BE2C (cell line): ENCODE measurements at places on chromosomes 16 and 17.
A peak's percentile ranks its signal among the peaks of the same experiment; 100 is the strongest.

DNA sequence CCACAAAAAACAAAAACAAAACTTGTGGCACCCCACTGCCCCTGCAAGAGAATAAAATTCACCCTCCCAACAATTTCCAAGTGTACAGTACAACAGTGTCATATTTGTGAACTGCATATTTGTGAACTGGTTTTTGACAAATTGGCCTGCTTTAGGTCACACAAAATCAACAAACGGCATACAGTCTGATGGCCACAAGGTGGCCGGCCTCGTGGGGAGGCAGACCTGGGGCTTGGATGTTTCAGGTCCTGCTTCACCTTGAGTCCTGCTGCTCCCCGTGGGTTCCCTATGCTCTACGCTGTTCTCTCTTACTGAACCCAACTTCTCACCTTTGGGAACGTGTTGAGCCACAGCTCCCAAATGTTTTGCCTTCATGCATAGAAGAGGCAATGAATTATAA lies 102.2 kb downstream of the CDK5R1 start:
- no peak for DNase-seq

DNA sequence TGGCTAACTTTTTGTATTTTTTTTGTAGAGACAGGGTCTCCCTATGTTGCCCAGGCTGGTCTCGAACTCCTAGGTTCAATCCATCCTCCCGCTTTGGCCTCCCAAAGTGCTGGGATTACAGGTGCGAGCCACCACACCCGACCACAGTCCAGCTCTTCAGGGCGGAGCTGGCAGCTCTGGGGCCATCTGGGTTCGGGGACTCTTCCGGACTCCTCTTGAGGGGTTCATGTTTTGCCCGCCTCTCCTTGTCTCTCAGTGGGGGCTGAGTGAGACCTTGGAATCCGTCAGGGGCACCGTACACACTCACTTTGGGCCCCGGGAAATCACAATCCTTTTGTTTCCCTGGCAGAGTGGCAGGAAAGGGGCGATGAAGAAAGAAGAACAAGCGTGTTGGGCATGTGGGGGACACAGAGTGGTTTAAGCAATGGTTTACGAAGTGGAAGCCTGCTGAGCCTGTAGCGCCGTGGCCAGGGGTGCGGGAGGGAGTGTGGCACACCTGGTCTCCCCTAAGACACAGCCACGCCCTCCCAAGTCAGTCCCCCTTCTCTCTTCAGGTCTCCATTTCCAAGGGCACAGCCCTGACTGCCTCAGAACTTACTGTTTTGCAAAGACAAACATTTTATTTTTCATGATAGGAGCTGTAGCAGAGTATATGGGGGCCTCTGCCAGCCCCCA lies 26.1 kb downstream of the TNS4 start:
- no peak for DNase-seq

DNA sequence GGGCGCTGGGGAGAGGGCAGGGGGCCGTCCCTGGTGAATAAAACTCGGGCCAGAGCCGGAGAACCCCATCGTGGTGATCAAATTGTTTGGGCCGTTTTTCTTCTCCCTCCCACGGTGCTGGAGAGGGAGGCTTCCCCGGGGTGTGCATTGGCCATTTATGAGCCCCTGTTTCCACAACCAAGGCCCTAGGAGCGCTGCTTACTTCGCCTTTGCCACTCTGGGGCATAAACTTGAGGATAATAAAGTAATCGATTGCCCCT lies 544 bp downstream of the CCP110 start:
- DNase-seq, result no peak

- no peak for DNase-seq
Observed at GRCh38 chr16:85844169-85844481, 44.6 kb downstream of the COX4I1 start.

GRCh38 chr16:48041981-48042421 lies 113.8 kb downstream of the ABCC12 start:
- no peak for DNase-seq

- DNase-seq, result no peak
Observed at GRCh38 chr17:48637323-48638260, 11.4 kb upstream of the HOXB9 start.

- DNase-seq, result no peak
Observed at GRCh38 chr16:85687651-85688471, 893 bp downstream of the GINS2 start.

GRCh38 chr17:64024781-64025731 lies 4.6 kb upstream of the ICAM2 start:
- no peak for DNase-seq

- DNase-seq, result no peak
Observed at GRCh38 chr17:80786470-80786869, 205.2 kb upstream of the CHMP6 start.

GRCh38 chr16:89093602-89094251 lies at the start of gene ACSF3:
ACSF3 (plus strand) TSS chr16:89093852; CDS start chr16:89100682, 6,830 bp downstream.
- DNase-seq, result peak; percentile 70

- no peak for DNase-seq
Observed at GRCh38 chr17:28717578-28718332, at the start of gene RAB34. RAB34 (minus strand) TSS chr17:28717868; CDS start chr17:28717266, 602 bp downstream.

- peak; percentile 45 for DNase-seq
Observed at GRCh38 chr17:50603340-50603739, 31.3 kb upstream of the ABCC3 start.

- DNase-seq, result no peak
Observed at GRCh38 chr17:40952661-40953060, 14.1 kb downstream of the KRT39 start.

GRCh38 chr17:73048170-73048569 lies 44.3 kb downstream of the SLC39A11 start:
- DNase-seq, result no peak

GRCh38 chr16:27175888-27176287 lies 27.4 kb upstream of the KDM8 start:
- DNase-seq, result no peak

- DNase-seq, result no peak
Observed at GRCh38 chr17:34259146-34259545, 4.1 kb downstream of the CCL2 start.

DNA sequence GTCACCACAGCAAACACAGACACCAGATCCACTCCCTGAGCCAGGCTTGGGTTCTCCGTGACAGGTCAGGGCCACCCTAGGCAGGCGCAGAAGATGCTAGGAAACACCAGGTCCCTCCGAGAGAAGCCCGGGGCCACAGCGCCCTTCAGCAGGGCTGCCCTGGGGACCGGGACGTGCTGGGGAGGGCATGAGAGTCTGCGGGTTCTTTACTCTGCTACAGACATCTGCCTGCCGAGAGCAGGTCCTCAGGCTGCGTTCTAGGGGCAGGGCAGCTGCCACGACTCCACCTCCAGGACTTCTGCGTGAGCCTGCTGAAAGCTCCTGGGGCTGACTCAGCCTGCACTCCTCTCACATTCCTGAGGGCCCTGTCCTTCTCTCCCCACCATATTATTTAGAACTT lies 11.4 kb downstream of the MYLK3 start:
- peak; percentile 36 for DNase-seq

DNA sequence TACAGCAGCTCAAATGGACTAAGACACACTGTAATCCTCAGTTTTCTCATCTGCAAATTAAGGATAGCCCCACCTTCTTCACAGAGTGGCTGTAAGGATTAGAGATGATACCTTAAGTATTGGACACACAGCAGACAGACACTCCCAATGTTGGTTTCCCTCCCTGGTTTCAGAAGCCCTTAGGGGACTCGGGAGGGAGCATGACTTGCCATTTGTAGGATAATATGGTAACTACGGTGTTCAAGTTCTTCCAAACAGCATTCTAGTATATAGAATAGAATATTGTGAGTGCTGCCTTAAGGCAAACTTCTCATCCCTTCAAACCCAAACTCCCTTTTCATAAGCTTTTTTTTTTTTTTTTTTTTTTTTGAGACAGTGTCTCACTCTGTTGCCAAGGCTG lies 101.9 kb downstream of the COPRS start:
- no peak for DNase-seq

DNA sequence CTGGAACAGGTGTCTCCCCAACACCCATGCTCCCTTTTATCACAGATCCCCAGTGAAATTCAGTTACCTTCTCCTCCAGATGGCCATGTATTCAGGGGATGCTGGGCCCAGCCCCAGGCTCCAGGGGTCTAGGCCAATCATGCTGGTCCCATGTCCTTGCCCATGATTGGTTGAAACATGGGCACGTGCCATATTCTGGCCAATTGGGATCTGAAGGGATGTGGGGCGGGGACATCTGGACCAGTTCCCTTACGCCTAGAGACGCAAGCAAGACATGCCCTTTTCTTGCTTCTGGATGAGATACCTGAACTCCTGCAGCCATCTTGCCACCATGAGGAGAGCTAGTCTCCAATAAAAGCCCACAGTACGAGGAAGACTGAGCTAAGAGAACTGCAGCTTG lies 31.0 kb upstream of the ST6GALNAC1 start:
- no peak for DNase-seq

DNA sequence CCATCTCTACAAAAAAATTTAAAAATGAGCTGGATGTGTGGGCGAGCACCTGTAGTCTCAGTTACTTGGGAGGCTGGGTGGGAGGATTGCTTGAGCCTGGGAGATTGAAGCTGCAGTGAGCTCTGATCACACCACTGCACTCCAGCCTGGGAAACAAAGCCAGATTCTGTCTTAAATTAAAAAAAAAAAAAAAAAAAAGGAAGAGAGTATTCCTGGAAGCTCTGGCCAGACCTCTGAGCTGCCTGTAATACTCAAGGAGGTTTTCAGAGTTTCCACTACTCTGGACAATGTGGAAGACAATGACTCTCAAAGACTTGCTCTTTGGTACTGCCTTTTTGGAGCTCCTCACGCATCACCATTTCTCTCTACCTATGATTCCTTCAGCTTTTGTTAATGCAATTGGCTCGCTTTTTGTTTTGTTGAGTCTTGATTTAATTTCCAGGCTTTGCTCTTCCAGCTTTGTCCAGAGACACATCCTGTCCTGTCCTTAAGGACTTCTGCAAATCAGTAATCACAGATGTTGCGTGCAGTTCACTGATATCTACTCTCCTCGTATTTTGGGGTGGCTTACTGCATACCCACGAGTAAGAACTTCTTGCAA lies 10.8 kb downstream of the CHD9 start:
- DNase-seq, result no peak

DNA sequence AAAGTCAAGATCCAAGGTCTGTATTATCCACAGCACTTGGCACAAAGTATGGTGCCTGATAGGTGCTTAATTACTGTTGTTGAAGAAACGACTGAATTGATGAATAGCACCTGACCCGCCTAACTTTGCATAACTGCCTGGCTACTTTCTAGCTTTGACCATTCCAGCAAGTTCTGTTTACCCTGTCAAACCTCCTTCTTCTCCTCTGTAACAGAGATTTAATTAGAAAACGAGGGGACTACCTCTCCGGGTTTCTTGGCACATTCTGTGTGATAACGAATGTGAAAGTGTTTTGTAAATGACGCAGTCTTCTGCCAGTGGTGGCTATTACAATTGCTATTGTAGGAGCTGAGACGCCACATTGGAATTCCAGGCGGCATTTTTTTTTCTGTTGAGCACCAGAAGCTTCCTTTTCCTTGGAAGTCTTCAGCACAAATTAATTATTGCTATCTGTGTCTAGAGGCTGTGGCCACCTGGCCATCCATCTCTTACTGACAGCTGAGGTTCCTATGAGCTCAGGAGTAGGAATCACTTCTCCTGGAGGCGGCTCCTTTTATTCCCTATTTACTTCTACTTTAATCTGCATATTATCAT lies 522.9 kb downstream of the HS3ST4 start:
- no peak for DNase-seq

- DNase-seq, result no peak
Observed at GRCh38 chr17:48769009-48769675, 40.6 kb upstream of the HOXB13 start.

DNA sequence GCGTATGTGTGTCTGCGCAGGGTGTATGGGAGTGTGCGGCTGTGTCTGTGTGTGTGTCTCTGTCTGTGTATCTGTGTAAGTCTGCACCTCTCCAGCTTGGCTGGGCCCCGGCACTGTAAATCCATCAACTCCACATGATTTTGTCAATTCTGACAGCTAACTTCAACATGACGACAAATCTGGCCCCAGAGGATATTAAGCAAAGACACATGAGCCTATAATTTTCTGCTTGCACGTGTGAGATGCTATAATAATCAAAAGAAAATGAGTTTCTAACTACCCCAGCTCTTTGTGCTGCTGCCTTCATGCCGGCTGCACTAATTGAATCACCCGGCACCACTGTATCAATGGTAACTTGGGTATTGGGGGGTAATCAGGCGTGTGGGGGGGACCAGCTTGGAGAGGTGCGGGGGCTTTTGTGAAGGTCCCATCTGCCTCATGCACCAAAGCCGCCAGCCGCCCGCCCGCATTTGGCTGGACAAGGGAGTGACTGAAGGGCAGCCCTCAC lies 57.6 kb upstream of the LHX1 start:
- DNase-seq, result no peak

- no peak for DNase-seq
Observed at GRCh38 chr17:3643889-3644349, 7.4 kb downstream of the CTNS start.

DNA sequence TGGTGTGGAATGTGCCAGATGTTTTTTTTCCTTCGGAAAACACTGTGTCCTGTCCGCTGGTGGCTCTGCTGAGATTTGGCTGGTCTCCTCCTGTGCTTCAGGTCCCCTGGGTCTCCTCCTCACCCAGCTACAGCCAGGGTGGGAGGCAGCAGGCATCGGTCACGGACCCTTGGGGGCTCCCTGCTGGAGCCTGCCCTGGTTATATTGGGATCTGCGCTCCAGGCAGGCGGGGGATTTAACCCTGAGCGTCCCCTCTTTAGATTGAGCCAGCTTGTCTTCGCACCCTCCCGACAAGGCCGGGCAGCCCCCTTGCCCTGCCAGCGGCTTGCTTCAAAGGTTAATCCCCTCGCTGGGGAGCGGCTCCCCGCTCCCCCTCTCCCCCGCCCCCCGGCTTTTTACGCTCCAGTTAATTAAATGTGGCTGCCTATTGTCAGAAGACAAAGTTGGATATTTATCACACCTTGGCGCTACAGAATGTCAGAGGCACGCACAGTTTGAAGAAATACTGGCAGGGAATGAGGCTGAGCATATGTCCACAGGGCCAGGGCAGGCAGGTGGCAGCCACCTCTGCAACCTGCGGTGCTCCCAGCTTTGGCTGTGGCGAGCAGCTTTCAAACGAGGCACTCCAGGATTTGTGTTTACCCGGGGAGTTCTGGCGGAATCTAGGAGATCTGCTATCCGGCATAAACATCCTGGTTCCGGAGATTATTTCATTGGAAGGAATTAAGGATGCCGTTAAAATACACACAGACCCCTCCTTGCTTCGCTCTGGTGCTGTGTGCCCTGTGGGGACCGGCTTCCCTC lies 38.2 kb upstream of the GSE1 start:
- DNase-seq, result no peak

DNA sequence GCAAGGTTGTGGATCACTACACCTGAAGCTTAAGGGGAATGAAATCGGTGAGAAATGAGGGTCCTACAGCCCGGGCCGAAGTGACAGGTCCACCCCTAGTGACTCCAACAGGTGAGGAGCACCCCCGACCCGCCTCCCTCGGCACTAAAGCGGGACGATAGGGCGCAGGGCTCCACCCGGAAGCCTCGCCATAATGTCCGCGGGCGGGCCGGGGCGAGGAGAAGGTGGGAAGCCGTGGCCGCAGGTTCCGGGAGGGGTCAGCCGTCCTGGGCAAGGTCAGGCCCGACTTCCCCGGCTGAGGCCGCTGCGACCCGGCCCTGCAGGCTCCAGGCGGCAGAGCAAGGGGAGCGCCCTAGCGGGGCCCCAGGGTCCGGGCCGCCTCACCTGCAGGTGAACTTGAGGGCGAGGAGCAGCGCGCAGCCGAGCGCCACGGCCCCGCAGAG lies 543 bp downstream of the TXNDC11 start:
- no peak for DNase-seq
